ENCODE measurements at places on chromosomes 2 and 18.

- DNase-seq = no peak
These were observed 136.7 kb downstream of the EML6 start for GRCh38 chr2:54859997-54860701.

DNA sequence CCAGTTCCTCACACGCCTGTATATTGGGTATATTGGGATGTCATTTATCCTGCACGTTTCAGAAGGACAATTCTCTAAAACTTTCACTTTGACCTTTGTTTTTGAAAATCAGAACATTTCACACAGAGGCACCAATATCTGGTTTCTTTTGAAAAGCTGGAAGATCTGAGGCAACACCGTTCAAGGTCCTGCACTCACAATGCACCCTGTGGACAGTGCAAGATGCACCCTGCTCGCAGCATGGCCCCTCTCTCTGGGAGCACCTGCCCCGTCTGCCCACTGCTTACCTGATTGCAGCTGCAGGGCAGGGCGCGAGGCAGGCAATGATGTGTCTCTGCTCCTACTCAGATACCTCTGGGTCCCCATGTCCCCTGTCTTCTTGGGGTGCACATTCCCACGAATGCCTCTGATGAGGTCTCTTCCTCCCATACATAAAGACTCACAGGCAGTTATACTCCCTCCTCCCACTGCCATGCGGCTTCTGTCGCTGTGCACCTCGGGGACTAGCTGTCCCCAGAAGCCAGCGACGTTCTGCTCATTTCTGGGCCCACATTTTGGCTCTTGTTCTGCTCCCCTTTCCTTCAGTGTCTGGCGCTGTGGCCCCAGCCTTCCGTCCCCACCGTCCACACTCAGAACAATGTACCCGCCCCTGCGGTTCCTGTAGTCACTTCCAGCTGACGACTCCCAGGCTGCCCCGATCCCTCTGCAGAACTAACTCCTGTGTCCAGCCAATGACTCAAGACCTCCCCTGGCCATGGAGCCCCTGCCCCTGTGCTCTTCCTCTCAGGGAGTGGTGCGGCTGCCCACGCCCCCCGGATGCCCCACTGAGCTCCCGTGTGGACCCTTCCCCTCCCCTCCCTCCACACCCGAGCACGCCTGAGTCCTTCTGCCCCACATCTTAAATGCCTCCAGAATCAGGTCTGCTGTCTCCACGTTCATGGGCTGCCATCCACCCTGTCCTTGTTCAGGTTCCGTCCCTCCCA is at the start of gene OR6B3:
TSS of gene OR6B3 (minus strand) at position 349 of the 983 bp plus-strand sequence.
- no peak for DNase-seq

DNA sequence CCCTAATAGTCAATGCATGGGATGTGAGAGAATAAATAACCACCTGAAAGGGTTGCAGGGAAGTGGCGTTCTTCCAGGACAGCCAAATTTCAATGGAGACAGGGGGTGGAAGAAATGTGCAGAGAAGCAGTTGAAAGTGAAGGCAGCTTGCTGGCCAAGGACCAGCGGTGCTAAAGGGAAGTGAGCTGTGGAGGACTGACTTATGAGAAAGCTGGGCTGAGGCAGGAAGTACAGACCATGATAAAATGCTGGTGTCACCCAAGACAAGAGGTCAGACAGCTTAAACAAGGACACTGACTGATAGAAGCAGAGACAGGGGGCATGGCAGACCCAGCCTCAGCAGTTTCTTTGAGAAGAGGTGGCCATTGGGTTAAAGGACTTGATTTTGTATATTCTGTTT is 106.7 kb downstream of the DTNB start:
- peak; percentile 27 for DNase-seq

- DNase-seq = no peak
These were observed 45.2 kb downstream of the MAIP1 start for GRCh38 chr2:200000444-200001163.

- no peak for DNase-seq
These were observed 76.5 kb downstream of the SOCS6 start for GRCh38 chr18:70365361-70365760.

DNA sequence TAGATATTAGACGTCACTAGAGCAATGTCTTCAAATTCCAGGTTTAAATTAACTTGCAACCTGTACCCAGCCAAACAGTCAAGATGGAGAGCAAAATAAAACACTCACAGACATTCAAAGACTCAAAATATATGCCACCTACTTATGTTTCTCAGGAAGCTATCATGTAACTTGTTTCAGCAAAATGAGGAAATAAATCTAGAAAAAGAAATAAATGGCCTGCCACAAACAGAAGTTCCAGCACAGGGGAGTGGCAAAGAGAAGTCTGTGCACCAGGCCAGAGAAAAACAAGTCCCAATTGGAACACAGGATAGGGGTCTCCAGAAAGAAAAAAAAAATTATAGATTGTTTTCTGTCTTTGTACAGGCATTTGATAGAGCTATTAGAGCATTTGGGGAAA is 96.7 kb downstream of the LRP2 start:
- DNase-seq = peak; percentile 18

- no peak for DNase-seq
These were observed 3.7 kb upstream of the TGFA start for GRCh38 chr2:70557171-70557838.

GRCh38 chr2:38182492-38183003 is 106.6 kb upstream of the CYP1B1 start:
- DNase-seq = no peak

GRCh38 chr18:51006061-51006818 is 23.8 kb upstream of the SMAD4 start:
- no peak for DNase-seq

- peak; percentile 57 for DNase-seq
These were observed 833 bp downstream of the AFG3L2 start for GRCh38 chr18:12376034-12376753.

DNA sequence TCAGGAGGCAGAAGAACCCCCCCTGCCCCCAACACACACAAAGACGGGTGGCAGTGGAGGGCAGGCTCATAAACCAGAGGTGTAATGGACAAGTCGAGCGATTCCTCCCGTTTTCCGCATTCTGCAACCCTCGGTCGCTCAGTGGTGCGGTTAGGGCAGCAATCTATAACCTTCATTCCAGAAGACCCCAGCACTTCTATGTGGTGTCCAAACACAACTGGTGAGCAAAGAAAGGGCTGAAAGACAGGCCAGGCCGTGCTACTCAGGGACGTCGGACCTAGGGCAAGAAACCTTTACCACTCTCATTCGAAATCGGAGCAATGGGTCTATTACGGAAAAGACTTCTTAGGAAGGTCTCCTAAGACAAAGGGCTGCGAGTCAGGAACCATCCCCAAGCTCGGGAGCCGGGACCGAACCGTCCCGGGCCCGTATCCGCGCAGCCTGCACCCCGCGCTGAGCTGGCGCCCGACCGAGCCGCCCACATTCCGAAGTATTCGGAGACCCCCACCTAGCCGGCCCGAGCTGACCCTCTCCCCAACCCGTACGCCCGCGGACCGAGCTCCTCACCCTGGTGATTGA is 568 bp downstream of the ARL5A start:
- peak; percentile 48 for DNase-seq

GRCh38 chr2:76268484-76268883 is 557.8 kb upstream of the GCFC2 start:
- no peak for DNase-seq

DNA sequence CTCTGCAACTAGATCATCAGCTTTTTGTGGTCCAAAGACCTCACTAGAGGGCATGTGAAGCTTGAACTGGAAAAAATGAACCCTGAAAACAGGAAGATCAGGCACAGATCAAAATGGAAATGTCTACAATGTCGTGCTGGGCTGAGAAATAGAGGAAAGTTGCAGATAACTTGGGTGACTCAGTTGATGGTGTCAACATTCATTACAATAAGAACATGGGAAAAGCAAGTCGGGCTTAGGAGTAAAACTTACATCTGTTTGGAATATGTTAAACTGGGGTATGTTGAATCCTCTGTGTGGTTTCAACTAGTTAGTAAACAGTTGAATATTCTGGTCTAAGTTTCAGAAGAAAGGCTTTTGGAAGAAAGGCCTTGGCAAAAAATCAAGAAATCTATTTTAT is 940.4 kb downstream of the ERBB4 start:
- no peak for DNase-seq

- DNase-seq = no peak
These were observed 506.7 kb upstream of the CNTNAP5 start for GRCh38 chr2:123518367-123518766.

DNA sequence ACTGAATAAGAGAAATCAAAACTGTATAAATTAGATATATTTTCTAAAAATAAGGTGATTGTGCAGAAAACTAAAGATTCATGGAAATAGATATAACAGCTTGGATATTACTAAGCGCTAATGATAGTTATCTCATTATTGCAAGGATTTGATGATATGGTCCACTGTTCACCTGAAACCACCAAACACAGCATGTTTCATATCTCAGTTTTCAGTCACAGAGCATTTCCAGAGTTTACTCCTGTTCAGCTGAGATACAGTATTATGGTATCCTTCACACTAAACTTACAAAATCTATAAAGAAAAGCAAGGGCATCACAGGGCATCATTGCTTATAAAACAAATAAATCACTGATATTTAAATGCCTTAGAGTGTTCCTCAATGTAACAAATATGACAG is 591.6 kb downstream of the ERBB4 start:
- DNase-seq = no peak

- DNase-seq = no peak
These were observed 390.3 kb downstream of the GPD2 start for GRCh38 chr2:156826341-156826933.

- peak; percentile 51 for DNase-seq
These were observed 606 bp downstream of the TMEM237 start for GRCh38 chr2:201642579-201643215.

GRCh38 chr2:8300216-8300615 is 381.6 kb upstream of the ID2 start:
- no peak for DNase-seq

GRCh38 chr2:67828066-67828465 is 234.7 kb downstream of the C1D start:
- DNase-seq = no peak

DNA sequence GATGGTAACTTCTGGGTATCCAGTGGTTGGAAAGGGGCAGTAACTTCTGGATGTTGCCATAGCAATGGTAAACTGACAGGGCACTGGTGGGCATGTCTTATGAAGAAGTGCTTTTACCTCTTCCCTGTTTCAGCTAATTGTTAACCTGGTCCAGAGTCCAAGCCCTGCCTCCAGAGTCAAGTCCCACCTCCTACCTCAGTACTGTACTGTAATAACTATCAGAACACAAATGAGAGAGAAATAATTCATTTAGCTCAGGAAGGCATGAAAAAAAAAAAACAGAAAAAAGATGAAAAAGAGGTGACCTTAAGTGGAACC is 237.0 kb downstream of the ZNF804A start:
- DNase-seq = no peak

DNA sequence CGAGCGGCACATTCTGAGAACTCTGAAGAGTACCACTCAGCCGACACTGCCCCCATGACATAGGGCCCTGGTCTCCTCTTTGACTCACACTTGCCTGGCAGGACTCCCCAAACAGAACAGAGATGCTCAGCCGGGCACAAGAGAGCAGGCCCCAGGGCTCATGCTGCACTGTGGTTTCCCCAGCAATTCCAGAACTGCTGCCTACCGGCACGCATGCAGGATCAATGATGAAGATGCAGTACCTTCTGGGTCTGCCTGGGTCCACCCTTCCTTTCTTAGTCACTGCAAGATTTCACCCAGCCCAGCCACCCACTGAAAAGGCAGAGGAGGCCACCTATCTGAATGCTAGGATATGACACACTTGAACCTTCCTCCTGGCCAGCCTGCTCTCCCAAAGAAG is 49.4 kb downstream of the BCL11A start:
- DNase-seq = no peak

DNA sequence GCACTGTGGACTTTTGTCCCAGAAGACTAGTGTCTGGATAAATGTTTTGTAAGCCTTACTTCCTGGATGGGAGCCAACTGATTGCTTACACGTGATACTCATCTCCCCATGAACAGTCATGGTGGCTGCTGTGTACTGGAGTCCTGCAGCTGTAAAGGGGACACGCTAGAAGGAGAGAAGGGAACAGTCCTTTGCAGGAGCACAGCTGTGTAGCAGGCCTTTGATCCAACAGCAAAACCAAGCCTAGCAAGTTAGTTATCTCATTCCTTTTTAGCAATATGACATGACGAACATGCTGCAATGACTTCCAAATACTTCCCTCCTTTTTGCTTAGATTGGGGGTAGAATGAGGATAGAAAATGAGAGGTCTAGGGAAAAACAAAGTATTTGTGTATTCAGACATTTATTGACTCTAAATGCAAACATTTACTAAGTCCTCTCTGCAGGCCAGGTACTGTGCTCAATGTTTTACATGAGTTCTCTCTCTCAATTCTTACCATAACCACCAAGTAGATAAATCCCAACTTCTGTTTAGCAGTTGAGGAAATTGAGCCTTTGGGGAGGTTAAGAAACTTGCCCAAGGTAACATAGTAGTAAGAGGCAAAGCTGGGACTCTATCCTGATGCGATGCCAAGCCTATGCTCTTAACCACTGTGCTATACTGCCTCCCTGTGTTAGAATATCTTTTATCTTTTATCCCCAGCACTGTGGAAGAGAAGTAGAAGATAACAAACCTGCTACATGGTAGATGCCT is 55.4 kb upstream of the CD28 start:
- no peak for DNase-seq

- no peak for DNase-seq
These were observed 21.7 kb downstream of the CLASP1 start for GRCh38 chr2:121627525-121628050.

DNA sequence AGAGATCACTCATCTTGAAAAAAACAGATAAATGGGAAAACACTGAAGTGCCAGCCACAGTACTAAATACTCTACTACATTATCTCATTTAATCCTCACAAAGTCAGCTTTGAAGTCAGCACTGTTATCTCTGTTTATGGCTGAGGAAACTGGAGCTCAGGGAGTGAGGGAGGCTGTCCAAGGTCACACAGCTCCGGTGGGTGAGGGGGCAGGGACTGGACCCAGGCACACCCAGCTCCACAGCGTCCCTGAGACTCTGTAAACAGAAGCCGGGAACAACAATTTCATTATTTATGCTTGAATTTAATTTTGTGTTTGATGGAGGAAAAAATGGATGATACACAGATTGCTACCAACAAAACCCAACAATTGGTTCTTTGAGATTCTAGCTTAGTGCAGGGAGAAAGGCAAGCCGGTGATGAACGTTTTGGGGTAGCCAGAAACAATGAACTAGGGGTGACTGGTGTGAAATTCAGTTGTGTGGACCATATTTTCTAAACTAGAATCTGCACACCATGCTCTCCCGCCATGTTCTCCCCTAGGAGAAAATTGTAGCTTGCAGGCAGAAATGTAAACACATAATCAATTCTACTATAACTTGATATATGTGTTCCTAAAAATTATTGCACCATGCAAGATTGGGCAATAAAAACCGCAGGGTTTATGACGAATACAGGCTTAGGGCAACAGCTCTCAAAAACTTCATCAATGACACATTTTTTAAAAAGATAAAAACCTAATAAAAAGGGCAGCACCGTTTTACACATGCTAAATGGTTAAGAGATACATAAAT is at the start of gene GREB1:
TSS of gene GREB1 (plus strand) at position 768 of the 793 bp plus-strand sequence. CDS start 22,570 bp downstream, outside the sequence.
- no peak for DNase-seq

DNA sequence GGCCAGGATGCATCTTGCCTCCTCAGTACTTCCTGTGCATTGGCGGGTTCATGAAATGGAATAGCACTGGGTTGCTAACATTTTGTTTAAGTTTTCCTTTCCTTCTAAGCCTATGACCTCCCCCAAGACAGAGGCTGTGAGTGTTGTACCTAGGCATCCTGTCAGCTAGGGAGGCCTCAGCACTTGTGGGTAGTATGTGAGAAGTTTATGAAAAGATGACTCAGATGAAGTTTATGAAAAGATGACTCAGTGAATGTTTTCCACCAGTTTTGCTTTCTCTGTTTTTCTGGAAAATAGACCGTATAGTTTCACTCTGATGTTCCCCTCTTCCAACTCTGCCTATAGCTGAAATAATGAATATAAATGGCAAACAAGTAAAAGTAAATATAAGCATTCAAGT is 412.9 kb downstream of the TMEM182 start:
- DNase-seq = no peak

- no peak for DNase-seq
These were observed 43.7 kb downstream of the MEX3C start for GRCh38 chr18:51153659-51154371.
